ENCODE measurements at places on chromosomes 12 and 14.
A peak's percentile ranks its signal among the peaks of the same experiment; 100 is the strongest.

DNA sequence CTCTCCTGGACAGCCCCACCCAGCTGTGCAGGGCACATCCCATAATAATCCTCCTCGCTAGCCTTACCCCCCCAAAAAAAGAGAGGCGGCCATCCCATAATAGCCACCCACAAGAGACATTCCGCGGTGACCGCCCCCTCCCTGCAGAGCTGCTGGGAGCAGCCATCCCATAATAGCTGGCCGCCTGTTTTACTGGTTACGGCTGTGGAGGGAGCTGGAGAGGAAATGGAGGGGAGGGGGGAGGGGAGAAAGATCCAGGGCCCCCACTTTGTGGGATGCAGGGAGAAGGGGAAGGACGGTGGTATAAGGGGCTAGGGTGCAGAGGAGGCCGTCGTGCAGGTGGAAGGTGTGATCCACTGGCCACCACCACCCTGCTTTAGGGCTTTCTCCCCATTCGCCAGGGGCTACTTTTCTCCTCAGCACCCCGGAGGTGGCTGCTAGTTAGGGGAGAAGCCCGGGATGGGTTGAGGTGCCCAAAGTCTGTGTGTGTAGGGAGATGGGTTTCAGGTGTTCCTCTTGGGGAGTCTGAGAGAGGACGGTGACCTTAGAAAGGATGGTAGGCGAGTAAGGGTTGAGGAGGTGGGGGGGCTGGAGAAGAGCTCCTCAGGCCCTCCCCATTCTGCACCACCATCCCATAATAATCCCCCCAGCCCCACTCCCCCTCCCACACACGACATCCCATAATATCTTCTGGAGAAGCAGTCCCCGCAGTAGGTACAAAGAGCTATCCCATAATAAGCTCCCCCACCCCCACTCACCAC is 6.0 kb upstream of the CHD4 start:
- DNase-seq, result no peak

GRCh38 chr14:35470755-35471154 is 63.2 kb upstream of the INSM2 start:
- DNase-seq, result no peak

DNA sequence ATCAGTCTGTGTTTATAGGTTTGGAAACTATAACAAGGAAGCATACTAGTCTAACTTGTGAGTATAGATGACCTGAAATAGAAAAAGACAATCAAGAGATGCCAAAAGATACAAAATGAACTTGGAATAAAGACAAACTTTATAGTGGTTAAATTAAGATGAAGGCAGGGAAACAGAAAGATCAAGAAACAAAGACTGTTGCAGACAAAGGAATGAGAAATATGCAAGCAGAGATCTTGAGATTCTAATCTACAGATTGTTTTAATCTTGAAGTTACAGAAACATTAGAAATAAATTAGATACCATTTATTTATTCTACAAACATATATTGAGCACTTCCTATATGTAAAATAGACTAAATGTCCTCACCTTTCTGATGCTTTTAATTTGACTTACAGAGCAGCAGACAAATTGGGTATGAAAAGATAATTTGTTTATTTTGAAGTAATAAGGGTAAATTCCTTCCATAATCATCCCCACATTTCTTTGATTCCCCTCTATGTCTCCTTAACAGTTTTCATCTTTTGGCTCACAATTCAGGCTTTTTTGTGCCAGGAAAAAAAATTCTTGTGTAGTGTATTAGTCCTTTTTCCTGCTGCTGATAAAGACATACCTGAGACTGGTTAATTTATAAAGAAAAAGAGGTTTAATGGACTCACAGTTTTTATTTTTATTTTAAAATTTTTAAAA is 134.4 kb downstream of the KITLG start:
- no peak for DNase-seq

DNA sequence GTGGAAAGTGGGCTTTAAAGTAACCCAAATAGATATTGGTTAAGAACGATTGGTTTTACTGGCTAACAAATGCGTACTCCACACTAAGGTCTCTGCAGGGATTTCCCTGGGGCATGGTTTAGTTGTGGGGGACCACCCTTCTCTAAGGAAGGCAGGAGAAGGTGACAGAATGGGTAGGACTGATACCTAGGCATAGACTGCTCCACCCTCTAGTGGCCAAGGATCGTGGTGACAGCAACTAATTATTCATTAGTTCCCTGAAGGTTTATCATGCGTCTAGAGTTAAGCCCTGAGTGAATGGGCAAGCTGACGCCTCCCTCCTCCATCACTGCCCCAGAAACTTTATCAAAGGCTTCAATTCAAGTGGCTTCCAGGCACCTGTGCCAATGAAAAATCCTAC is 9.1 kb downstream of the FAM181A start:
- DNase-seq, result no peak

- DNase-seq, result no peak
Measured at GRCh38 chr14:44897845-44898151, 63.9 kb downstream of the KLHL28 start.

DNA sequence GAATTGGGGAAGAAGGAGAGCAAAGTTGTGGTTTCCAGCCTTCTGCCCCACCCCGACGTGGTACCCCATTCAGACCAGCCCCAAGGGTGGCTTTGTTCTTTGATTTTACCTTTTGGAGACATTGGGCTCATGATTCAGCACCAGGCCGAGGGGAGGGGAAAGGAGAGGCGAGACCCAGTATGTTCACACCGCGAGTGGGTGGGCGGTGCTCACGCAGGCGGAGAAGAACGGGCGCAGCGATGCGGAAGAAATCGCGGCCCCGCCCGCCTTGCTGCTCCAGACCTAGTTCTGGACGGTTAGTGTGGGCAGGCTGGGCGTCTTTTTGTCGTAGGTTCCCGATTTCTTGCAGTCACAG is 963 bp downstream of the ATL1 start:
- peak; percentile 95 for DNase-seq

GRCh38 chr12:66516133-66516532 is 162.7 kb downstream of the GRIP1 start:
- no peak for DNase-seq

DNA sequence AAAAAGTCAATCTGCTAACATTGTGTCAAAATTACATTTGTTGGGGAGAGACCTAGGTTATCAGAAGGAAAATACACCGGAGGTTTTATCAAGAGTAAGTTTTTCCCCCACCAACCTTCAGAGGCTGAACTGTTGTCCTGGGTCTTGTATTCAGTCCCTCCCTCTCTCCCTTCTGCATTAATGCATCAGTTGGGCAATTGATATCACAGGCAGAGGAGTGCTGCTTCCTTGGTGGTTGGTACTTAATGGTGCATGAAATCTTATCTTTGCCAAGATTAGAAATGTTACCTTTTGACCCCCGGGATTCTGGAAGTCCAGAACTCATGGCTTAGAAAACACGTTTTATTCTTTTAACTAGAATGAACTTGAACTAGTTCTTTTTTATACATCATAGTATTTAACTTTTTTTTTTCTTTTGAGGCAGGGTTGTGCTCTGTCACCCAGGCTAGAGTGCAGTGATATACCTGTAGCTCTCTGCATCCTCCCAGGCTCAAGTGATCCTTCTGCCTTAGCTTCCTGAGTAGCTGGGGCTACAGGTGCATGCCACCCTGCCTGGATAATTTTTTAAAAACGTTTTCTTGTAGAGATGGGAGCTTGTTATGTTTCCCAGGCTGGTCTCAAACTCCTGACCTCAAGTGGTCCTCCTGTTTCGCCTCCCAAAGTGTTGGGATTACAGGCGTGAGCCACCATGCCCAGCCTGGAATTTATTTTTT is 4.9 kb downstream of the PCBP2 start:
- DNase-seq, result no peak

GRCh38 chr12:15372352-15372751 is 50.0 kb downstream of the PTPRO start:
- DNase-seq, result no peak

DNA sequence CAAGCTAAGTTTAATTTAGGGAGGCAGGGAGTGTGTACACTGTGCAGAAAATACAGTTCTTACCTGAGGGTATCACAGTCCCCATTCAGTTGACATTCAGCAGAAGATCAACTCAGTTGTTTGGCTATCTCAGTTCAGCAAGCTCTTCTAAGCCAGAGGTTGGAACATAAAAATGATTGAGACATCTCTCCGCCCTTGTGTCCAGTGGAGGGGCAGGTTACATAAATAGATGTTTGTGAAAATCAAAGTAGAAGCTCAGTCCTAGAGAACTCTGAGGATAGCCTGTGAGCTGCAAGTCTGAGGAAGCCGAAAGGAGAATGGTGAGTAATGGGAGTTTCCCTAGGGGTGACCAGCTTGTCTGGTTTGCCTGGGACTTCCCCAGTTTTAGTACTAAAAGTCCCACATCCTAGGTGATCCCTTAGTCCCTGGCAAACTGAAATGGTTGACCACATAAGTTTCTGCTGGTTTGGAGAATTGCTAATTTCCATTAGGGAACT is 251.4 kb upstream of the ATP2B1 start:
- DNase-seq, result peak; percentile 99

GRCh38 chr14:61482348-61483206 is 161.2 kb downstream of the PRKCH start:
- no peak for DNase-seq

DNA sequence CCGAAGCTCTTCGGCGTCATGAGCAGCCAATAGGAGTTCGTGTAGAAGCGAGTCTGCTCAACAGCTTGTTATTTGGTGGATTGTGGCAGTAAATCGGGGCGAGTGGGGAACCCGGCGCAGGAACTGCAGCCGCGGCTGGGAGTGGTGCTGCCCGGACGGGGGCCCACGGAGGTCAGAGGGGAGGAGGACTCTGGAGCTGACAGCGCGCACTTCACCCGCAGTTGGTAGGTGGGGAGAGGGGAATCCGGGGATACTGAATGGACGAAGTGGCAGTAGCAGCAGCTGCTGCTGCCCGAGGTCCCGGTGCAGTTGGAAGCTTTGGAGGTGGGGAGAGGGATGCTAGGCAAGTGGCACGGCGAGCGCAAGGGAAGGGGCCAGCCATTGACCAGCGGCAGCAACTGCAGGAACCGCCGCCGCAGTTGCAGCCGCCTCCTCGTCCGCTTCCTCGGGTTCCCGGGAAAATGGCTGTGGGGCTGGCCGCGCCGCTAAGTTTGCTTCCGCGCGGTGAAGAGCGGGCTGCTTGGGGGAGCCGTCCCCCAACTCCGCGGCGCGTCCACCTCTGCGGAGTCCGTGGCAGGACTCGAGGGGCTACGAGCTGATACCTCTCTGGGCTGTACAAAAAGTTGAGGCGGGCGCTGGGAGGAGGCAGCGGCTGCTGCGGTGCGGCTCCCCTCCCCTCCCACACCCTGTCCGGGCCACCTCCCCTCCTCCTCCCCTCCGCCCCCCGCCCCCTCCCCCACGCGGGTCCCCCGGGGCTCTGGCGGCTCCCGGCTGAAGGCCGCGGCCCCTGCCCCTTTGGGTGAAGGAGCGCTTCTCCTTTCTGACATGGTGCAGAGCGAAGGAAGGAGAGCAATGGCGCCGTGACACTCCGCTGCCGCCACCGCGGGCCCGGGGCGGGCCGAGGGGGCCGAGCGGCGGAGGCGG is at the start of gene ARID4A:
Gene ARID4A (plus strand): TSS at position 79 of the 924 bp plus-strand sequence. CDS start 1,300 bp downstream, outside the sequence.
- DNase-seq, result peak; percentile 23

- no peak for DNase-seq
Measured at GRCh38 chr12:121893961-121894460, 5.4 kb downstream of the PSMD9 start.

DNA sequence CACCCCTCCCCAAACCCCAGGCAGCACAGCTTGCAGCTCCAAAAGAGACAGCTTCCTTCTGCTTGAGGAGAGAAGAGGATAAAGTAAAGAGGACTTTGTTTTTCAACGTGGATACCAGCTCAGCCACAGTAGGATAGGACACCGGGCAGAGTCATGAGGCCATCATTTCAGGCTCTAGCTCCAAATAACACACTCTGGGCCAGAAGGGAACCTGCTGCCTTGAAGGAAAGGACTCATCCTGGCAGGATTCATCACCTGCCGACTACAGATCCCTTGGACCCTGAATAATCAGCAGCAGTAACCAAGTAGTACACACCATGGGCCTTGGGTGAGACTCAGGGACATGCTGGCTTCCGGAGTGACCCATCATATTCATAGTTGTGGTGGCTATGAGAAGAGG is 10.4 kb upstream of the CKAP4 start:
- no peak for DNase-seq

DNA sequence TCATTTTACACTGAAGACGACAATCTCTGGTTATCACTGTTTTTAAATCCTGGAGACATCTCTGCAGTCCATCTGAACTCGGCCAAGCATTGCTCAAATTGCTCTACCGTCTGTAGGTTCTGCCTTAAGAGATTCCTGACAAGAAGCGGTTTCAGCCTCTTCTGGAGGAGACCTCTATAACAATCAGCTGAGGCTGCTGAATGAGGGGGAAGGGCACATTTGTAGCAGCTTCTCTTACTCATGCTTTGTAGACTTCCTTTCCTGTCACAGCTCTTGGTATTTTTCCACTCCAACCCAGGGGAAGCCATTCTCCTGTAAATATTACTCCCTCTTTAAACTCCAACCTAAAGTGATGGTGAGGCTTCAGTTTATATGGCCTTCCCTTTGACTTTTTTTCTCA is 3.0 kb downstream of the ARG2 start:
- peak; percentile 24 for DNase-seq

DNA sequence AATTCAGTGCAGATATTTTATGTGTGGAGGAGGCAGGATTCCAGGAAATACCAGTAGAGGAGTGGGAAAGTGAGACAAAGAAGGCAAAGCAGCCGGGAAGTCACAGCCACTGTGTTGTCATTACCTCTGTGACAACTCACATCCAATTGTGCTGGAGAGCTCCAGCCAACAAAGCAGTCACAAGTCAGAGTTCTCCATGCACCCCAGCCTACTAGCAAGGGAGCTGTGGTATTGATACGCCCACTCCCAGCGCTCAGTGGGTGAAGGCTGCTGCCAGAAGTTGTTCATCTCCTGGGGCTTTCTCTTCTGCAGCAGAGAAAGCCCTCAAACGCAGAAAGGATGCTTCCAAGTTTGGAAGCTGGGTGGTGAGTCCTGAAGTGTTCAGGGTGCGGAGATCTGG is 93.9 kb downstream of the DICER1 start:
- DNase-seq, result no peak

- DNase-seq, result no peak
Measured at GRCh38 chr14:58104808-58105207, 47.2 kb downstream of the ARMH4 start.

GRCh38 chr14:33669111-33669510 is 281.8 kb downstream of the EGLN3 start:
- no peak for DNase-seq

- no peak for DNase-seq
Measured at GRCh38 chr14:68566075-68566474, 226.8 kb downstream of the ZFP36L1 start.

DNA sequence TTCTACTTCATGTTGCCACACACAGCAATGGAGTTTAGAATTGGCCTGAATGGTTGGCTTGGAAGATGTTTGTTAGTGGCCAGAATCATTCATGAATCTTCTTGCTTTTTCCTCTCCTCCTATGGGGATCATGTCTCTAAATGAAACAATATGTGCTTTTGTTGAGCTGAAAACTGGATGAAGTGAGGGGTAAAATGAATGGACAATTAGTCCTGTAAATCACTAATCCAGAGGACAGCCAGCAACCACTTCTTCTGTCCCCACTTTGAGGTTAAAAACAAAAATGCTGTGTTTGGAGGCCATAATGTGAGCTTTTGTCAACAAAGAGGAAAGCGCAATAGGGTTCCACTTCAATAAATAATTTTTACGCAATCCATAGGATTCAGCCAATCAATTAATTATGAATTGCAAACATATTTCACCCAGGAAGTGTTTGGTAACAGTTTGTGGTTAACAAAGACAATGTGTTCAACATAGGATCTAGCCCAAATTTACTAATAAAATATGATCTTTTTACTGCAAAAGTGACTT is 30.3 kb upstream of the AMIGO2 start:
- no peak for DNase-seq
